Psoas muscle (tissue), 8 donors: ENCODE measurements at places on chromosomes 4 and X.

DNA sequence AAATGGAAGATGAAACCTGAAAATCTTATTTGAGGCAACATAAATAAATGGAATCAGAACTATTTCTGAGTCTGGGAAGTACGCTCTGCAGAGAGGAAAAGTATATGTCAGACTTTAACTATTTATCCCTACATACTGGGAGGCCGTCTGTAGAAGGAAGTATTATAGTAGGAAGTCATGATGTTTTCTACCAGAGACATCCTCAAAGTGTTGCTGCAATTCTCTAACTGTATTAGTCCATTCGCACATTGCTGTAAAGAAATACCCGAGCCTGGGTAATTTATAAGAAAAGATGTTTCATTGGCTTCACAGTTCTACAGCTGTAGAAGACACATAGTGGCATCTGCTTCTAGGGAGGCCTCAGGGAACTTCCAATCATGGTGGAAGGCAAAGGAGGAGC lies 88.7 kb upstream of the TBL1X start:
- no peak for DNase-seq

- peak; percentile 71 for DNase-seq
These were observed 1099.8 kb upstream of the TENM3 start for GRCh38 chr4:181143250-181143854.

DNA sequence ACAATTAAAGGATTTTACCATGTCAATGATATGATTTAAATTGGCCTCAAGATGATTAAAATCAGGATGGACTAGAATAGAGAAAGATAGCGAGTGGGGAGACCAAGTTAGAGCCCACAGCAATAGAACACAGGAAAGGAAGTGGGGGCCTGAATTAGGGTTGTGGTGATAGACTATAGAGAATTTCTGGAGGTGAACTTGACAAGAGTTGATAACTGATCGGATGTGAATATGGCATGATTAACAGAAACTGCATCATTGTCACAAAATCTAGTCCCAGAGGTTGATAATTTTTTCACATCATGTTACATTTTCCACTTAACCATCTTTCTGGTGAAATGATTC lies 26.3 kb upstream of the TRPC3 start:
- DNase-seq: no peak

DNA sequence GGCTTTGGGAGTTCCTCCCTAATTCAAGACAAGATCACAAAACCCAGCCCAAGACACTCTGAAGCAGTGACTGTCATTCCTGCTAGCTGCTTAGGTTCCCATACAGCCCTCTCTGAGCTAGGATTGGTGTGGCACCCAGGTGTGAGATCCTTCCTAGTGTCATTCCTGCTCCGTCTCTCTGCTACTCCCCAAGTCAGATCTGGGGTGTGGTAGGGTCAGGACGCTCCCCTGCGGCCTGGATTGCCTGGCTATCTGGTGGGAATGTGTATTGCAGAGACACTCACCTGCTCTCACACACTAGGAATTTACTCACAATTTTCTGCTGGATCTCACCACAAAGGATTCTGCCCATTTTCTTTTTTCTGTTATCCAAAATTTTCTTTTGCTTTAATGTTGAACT lies 560.8 kb upstream of the ATOH1 start:
- no peak for DNase-seq

- no peak for DNase-seq
These were observed 63.7 kb downstream of the SEC24D start for GRCh38 chr4:118772081-118772766.

DNA sequence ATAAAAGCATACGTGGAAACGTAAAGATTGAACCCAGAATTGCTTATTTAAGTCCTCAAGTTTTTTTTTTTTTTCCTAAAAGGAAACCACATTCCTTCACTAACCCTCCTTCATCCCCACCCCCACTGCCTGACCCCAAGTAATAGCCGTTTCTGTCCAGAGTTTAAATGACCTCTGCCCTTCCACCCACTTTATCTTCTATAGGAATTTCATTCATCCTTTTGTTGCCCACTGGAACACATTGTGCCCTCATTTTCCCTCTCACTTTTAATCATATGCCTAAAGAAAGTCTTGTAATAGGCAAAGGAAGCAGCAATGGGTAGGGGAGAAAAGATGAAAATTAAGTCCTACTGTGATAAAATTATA lies 62.7 kb downstream of the SH3RF1 start:
- no peak for DNase-seq

DNA sequence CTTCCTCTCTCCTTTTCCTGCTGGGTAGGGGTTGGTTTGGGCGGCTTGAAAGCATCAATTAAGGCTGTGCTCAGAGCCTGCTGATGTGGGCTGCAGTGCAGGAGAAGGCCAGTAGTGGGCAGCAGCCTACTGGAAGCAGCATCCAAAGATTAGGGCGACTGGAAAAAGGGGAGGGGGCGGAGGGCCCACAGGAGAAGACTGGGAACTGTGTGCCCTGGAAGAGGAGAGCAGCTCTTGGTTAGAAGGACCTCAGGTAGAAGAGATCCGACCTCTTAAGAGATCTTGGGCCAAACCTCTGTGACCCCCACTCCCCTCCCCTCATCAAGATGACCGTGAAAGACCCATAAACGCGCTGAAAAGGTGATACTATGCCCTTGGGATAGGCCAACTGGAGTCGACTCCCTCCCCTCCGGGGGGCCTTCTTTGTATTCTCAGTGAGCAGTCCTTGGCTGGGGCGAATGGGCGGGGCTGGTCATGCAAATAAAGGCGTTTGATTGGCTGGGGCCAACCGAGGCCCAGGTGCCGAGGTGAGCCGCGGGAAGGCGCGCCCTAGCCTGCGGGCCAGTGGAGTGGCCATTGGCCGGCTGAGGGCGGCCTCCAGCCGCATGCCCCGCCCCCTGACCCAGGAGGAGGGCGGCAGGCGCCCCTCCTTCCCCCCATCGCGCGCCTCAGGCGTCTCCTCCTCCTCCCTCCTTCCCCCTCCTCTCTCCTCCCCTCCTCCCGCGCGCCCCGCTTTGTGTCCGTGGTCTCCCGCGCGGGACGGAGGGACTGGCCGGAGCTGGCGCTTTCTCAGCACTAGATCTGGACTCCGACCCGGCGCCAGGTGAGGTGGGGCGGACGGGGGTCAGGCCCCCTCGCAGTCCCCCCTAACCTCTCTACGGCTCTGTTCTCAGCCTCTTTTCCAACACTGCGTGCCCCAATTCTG lies 10.1 kb downstream of the DLG3 start:
- DNase-seq: peak; percentile 47

GRCh38 chr4:30723201-30723955 lies 3.2 kb downstream of the PCDH7 start:
- DNase-seq: no peak

GRCh38 chr4:36574816-36575215 lies 293.4 kb downstream of the DTHD1 start:
- DNase-seq: no peak

DNA sequence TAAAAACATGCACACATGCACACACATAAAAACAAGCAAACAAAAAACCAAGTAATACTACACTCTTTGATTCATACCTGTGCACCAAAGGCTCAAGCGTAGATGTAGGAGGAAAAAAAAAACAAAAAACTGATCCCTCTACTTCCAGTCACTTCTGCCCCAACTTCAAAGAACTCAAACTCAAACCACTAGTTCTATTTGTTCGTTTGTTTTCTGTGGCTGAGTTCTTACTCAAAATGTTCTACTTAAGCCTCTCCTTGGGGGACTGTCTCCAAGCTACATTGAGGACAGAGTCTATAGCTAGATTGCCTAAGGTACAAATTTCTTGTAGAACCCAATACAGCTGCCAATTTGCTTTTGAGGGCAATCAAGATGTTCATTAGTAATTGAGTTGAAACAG lies 171.0 kb upstream of the ATOH1 start:
- no peak for DNase-seq

DNA sequence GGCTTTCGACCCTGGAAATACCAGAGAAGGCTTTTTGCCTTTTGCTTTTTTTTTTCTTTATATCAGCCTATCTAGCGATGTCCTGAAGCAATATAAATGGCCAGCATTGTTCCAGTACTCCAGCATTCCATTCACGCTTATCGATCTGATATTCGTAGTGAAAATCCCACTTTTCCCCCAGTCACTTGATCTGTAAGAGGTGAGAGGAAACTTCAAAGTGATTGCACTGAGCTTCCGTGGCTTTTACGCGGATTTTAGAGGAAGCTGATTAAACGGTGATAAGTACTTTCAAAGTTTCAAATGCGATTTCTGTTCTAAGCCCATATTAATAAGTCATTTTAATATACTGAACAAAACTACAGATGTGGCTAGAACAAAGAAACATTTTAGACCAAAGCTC lies 725.5 kb downstream of the TRIML1 start:
- no peak for DNase-seq

DNA sequence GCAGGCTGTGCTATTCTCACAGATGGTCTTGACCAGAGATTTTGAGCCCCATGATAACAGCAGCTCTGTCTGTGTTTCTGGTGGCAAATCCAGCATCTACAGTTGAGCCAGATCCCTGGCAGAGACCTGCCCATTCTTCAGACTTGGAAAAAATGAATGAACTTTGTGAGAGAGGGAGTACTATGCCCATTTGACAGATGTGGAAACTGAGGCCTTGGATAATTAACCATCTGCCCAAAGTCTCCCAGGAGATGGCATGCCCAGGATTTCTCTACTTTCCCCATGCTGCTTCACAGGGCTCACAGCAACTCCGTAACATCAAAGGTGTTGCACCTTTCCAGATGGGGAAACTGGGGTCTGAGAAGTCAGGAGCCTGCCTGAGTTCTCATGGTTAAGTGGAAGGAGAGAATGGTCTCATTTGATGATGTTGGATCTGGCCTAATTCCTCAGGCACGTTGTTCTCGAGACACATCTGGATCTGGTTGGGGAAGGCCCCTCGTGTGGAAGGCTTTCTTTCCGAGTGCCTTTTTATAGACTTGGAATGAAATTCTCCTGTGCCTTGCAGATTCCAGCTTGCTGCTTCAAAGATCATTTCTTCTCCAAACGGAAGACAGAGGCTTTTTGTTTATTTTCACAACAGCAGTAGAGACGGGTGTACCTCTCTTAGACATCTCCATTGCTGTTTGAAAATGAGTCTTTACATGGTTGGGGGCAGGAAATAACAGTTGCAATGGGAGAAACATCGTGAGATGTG lies 73.3 kb upstream of the STX18 start:
- DNase-seq: no peak

- DNase-seq: peak; percentile 90
These were observed 35.3 kb downstream of the NBDY start for GRCh38 chrX:56764153-56764974.
